ENCODE measurements at places on chromosomes 3 and 15.

DNA sequence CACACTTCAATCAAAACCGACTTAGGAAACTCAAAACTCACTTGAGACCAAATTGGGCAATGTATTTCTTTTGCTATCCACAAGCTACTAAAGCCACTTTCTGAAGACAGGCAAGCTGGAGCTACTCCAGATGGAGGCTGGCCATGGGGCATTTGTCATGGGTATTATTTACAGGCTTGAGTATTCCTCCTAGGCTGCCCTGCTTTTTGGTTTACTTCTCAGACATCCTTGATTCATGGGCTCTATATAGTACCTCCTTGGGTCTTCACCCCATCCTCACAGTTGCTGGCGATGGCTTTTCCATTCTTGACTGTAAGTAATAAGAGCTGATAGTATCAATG lies 18.6 kb upstream of the SYNM start:
- no peak for DNase-seq

DNA sequence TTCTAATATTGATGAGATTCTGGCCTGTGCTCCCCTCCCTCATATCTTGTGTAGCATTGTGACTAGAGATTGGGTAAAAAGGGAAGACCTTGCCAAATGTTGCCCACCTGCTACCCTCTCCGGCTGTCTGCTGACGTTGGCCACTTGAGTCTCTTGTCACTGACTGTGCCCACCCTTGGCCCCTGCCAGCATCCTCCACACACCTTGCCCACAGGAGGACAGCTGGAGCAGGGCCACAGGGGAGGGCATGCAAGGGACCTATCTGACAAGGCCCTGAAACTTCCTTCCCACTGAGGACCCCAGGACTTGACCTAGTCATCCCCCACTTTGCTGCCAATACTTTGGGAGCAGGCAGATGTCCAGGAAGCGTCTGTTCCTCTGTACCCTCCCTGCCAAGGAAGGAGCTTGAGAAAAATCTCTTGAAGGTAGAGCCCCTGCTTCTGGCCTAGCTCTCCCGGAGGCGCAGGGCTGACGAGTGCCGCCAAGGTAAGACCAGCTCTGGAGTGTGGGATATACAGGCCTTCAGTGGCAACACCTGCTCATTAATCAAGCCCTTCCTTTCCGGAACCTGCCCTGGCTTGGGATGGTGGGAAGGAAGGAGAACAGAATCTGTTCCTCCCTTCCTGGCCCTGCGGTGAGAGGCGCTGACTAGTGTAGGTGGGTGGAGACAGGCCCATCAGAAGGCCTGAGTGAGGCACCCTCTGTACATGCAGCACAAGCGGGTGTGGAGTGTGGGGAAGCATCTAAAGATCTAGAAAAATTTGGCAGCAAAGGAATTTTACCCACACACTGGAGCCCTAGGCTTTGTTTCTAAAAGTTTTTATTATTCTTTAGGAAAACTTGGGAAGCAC lies 4.9 kb upstream of the PAK6 start:
- no peak for DNase-seq

GRCh38 chr3:144744473-144744872 lies 772.9 kb downstream of the DIPK2A start:
- no peak for DNase-seq

GRCh38 chr3:23103764-23104163 lies 99.4 kb upstream of the UBE2E2 start:
- DNase-seq: no peak

DNA sequence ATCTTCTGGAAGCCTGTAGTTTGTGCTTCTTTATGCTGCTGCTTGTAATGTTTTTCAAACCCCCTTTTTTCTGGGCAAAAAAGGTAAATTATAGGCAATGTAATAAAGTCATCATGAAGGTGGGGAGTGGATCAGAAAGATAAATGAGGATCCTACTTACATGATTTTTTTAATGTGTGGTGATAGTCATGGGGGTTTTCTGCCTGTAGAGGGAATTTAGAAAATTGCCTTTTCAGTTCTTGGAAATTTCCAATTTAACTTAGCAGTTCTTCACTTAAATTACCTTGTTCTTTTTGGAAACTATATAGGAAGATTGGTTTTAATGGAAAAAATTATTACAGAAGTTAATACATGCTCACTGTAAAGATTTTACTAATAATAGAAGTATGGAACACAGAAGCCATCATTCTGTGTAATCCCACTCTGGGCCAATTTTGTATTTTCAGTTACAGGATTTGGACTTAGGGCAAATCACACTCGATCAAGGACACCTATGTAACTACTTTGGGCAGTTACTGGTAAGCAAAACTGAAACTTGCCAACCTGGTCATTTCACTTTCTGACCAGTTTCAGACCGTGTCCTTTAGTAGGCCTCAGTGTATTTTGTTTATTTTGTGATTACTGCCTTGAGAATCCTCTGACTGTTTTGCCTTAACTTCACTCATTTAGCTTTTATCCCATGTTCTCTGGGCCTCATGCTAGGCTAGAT lies 10.5 kb upstream of the SCAANT1 start:
- DNase-seq: no peak

DNA sequence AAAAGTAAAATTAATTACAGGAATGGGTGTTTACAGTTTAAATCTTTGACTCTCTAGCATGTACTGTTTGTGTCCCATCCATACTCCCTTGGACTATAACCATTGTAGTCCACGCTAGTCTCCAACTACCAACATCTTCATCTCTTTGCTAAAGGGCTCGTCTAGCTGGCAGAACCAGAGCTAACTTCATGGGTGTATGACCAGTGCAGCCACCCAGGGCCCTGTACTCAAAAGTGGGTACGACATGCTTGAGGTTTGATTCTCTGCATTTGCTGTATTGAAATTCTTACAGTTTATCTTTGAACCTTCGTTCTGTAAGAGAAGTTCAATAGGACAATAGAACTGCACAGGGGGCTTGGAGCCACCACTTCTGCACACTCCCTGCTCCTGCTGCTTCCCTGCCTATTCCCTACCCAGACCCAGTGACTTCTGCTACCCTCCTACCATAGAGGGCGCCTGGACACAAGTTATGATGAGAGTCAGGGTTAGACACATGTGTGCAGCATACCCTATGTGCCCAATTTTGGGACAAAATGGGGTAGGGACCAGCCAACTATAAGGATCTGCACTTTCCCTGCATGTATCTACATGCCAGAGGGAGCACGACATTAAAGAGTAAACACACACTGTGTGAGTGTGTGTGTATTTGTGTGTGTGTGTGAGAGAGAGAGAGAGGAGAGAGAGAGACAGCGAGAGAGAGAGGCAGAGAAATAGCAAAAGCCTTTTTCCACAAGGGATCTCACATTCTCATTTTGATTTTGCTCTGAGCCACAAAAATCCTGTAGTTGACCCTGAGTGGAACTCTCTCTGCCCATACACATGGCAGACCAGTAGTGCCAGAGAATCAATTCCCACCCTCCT lies 59.0 kb upstream of the NECTIN3 start:
- DNase-seq: no peak

GRCh38 chr3:128965818-128966217 lies 28.1 kb downstream of the CFAP92 start:
- DNase-seq: no peak

- no peak for DNase-seq
Measured at GRCh38 chr3:171248426-171249111, 211.6 kb downstream of the TNIK start.

- DNase-seq: no peak
Measured at GRCh38 chr15:70505411-70505919, 257.9 kb downstream of the UACA start.

DNA sequence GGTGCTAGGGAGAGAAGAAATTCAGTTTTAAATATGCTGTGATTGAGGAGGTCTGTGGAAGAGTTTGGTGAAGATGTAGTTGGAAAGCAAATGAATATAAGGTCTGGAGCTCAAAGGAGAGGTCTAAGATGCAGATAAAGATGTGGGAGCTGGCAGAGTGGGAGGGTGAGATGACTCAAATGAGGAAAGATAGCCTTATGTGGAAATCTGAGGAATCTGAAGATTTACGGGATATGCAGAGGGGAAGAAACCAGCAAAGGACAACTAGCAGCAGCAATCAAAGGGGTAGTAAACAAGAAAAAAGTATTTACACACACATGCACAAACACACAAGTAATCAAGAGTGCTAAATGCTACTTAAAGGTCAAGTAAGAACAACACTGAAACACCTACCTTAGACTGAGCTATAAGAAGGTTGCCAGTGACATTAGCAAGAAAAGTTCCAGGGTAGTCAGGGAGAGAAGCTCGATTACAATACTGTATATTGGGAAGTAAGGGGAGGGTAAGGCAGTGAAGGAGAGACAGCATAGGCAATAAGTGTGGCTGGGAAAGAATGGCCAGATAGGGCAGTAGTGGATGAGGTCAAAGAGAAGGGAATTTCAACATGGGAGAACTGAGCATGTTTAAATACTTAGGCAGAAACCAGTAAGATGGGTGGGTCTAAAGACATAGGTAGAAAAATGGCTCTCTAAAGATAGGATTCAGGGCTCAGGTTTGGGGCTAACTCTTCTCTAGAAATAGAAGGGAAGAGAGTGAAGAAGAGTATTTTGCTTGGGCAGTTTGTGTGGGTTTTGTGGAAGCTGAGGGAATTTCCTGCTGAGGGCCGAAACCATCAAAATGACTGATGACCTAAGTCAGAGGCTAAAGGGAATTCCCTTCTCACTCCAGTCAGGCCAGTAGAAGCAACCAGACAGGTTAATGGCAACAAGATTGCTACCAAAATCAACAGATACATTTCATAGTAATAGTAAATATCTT lies 8.9 kb downstream of the CMTM6 start:
- DNase-seq: no peak

DNA sequence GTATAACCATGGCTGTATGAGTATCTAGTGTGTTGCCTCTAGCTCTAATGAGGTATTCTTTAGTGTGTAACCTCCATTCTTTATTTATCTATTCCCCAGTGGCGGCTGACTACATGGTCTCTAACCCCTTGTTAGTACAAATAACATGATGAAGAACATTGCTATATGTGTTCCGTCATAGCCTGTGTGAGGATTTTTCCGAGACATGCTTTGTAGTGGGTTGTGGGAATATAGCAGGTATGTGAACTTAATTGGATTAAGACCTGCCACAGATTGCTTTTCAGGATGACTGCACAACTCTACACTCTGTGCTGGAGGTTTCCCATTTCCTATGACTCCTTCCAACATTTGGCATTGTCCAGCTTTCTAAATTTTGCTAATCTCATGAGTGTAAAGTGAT lies 563.4 kb downstream of the ROBO1 start:
- no peak for DNase-seq

DNA sequence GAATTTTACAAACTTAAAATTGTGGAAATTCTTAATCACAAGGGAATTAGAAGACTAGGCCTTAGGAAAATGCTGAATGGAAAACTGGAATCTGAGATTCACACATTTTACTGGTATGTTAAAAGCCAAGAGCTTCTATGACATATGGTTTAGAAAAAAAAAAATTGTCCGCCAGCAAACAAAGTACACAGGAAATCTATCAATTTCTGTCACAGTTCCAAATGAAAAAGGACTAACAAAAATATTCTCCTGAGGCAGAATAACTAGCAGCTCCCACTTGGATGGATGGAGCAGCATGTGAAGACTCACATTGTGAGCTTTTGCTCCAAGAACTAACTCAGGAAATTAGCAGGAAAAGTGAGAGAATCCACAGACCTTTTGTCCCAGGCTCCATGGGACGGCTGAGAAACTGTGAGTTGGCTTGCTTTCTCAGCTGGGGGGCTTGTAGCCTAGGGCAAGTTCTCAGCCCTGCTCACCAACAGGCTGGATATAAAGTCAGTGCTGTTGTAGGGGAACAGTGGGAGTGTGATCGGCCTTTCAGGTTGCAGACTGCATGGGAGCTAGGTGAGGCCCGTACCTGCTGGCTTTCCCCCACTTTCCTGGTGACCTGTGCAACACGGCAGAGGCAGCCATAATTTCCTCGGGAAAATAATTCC lies 731.1 kb upstream of the SGO1 start:
- no peak for DNase-seq

DNA sequence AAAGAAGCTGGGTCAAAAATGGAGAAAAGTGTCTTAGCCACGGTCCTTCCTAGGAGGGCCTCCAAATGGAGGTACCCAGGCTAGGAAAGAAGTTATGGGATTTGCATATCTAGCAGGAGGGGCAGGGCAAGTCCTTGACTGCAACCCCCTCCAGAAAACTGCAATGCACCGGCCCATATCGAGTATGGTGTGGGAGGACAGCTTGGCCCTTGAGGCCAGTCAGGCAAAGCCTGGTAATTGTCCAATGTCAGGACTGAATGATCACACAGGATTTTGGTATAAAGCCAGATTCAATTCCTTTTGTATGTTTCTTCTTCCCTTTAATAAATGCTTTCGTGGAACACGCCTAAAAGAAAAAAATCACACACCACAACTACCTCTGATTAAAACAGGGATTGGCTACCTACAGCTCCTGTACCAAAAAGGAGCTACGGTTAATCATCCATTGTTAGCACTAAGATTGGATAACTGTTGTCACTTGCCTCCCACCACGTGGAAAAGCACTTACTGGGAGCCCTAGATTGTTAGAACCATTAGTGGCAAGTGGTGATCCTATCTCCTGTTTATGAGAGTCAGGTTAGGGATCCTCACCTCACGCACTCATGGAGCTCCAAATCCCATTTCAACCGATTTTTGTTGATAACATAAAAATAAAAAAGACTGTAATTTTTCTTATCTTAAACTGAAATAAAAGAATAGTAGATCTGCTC lies 1.2 kb downstream of the ZNF770 start:
- DNase-seq: no peak

GRCh38 chr3:173591401-173591800 lies 193.9 kb downstream of the NLGN1 start:
- no peak for DNase-seq

DNA sequence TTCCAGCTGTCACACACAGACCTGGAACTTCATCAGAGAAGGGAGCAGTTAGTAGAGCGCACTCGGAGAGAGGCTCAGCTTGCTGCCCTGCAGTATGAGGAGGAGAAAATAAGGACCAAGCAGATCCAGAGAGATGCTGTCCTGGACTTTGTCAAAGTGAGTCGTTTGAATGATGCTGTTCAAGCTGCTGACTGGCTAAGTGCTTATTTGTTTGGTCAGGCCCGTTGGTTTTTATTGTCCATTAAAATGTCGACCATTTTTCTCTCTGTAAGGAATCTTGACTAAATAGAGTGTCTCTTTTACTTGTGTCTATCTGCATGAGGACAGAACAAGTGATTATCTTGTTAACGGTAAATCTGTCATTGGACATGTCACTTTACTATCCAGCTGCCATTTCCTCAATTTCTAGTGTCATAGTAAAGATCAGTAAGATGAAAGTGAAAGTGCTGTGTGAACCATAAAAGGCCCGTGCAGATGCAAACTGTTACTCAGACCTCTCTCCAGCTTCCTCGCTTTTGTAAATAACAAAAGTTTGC lies 56.9 kb downstream of the LRCH3 start:
- no peak for DNase-seq

DNA sequence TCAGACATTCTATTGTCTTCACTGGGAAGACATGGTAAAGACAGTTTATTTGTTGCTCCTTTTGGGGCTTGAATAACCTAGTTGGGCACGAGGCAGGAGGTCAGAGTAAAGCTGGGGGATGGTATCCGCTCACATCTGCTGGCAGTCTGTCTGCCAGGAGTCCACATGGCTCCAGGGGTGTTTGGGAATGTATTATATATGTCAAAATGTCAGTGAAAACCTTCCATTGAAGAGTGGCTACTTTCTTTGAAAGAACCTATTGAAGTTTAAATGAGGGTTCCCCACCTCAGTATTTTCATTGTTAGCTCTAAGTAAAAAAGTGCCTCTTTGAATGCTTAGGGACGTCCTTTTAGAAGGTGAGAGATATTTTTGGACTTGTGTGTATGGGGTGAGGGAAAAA lies 68.4 kb downstream of the CLDN11 start:
- no peak for DNase-seq
